Activated CD8-positive, alpha-beta T cell treated with anti-CD3 and anti-CD28 coated beads, Interleukin-2, amount 10 ng/mL, durations not matched to agents 7 days and 5 days (primary cell): ENCODE measurements at places on chromosomes 11 and 22. TPM values are rescaled to one million over a fixed set of nuclear protein-coding genes. Genes with fewer than 3 reads are reported as not detected.

The TRPM5 gene
- total RNA-seq, result not detected

The FRMD8 gene
- total RNA-seq, result 51.0 TPM

The FZD4 gene
- not detected for total RNA-seq

The CATSPERZ gene
- not detected for total RNA-seq

The FOSL1 gene
- total RNA-seq, result 2.3 TPM

The HMGXB4 gene
- 34.0 TPM for total RNA-seq

The ART5 gene
- not detected for total RNA-seq

The VWCE gene
- total RNA-seq, result 3.3 TPM

The TMEM121B gene
- 0.18 TPM for total RNA-seq

The SCGB2A2 gene
- not detected for total RNA-seq

The KBTBD3 gene
- 7.7 TPM for total RNA-seq

The POU2AF2 gene
- total RNA-seq, result not detected

The CRYBB3 gene
- not detected for total RNA-seq

The PYGM gene
- total RNA-seq, result 2.9 TPM

The RFPL3 gene
- total RNA-seq, result not detected

The CARD16 gene
- total RNA-seq, result 70.8 TPM

The SMTNL1 gene
- not detected for total RNA-seq

The MPPED2 gene
- not detected for total RNA-seq
